CD8-positive, alpha-beta memory T cell (primary cell): ENCODE measurements at places on chromosomes 3 and 15. TPM values are rescaled to one million over a fixed set of nuclear protein-coding genes. Genes with fewer than 3 reads are reported as not detected.

CCR3 gene
- 0.22 TPM for polyA plus RNA-seq

SLCO2A1 gene
- polyA plus RNA-seq: not detected

TNFSF10 gene
- 48.1 TPM for polyA plus RNA-seq

CCDC50 gene
- polyA plus RNA-seq: 7.9 TPM

KIF15 gene
- polyA plus RNA-seq: 0.24 TPM

TF gene
- not detected for polyA plus RNA-seq

ISLR gene
- polyA plus RNA-seq: not detected

EIF4E3 gene
- polyA plus RNA-seq: 50.5 TPM

LRRC49 gene
- polyA plus RNA-seq: not detected

GRK7 gene
- polyA plus RNA-seq: not detected

CLRN1 gene
- not detected for polyA plus RNA-seq

CHL1 gene
- not detected for polyA plus RNA-seq

EFCC1 gene
- 0.22 TPM for polyA plus RNA-seq

ECE2 gene
- polyA plus RNA-seq: not detected

MST1R gene
- not detected for polyA plus RNA-seq

ANKUB1 gene
- not detected for polyA plus RNA-seq

PRICKLE2 gene
- polyA plus RNA-seq: not detected

A4GNT gene
- not detected for polyA plus RNA-seq

THAP10 gene
- not detected for polyA plus RNA-seq

ATP10A gene
- 8.2 TPM for polyA plus RNA-seq

OR5AC2 gene
- not detected for polyA plus RNA-seq

POPDC2 gene
- polyA plus RNA-seq: 2.0 TPM

HTD2 gene
- 29.6 TPM for polyA plus RNA-seq
